ENCODE measurements at places on chromosomes 11 and 22.

GRCh38 chr11:3906166-3906565 lies 50.7 kb downstream of the STIM1 start:
- DNase-seq, result no peak

DNA sequence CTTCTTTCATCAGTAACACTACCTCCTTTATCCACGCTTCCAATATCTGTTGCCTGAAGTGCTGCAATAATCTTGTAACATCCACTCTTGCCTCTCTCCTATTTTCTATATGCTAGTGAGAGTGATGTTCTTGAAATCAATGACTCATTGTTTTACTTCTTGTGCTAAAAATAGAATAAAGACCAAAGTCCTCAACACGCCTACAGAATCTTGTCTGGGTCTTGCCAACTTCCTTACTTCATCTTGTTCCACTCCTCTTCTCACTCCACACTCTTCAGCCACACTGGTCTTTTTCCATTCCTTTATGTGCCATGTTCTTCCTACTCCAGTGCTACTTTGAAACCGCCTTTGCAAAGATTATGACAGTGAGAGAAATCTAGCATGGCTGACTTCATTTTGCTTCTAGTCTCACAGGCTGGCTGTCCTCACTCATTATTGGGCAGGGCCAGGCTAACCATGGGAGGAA lies 136.4 kb downstream of the CCDC81 start:
- DNase-seq, result no peak

- DNase-seq, result no peak
Observed at GRCh38 chr11:110524238-110524637, 94.5 kb downstream of the FDX1 start.

- no peak for DNase-seq
Observed at GRCh38 chr11:112968941-112969713, 7.9 kb downstream of the NCAM1 start.

GRCh38 chr11:126418887-126419286 lies 63.4 kb downstream of the ST3GAL4 start:
- no peak for DNase-seq
